ENCODE measurements at places on chromosomes 4 and X. TPM values are rescaled to one million over a fixed set of nuclear protein-coding genes. Genes with fewer than 3 reads are reported as not detected.

GRCh38 chr4:147340111-147340510, 140.8 kb upstream of the EDNRA start:
- DNase-seq, result no peak

GRCh38 chr4:108611365-108611764, 9.0 kb upstream of the RPL34 start:
- DNase-seq, result no peak

GRCh38 chrX:13473442-13474163, 95.8 kb upstream of the EGFL6 start:
- peak; percentile 46 for DNase-seq

DNA sequence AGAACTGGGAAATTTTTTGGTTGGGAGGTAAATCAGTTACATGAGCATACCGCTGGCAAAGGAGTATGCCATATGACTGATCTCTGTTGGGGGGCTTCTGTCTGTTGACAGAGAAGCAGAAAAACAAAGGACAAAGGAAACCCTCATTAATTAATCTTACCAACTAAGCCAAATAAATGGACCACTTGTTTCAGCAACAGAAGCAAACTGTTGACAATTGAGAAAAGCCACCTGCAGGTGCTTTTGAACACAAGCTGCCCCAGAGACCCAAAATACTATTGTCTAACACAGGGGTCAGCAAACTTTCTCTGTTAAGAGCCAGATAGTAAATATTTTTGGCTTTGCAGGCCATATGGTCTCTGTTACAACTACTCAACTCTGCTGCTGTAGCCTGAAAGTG, 7.0 kb upstream of the FRYL start:
- DNase-seq, result no peak

The TRAM1L1 gene
- polyA plus RNA-seq, result not detected

All from naive B cell (primary cell).